ENCODE measurements at places on chromosomes 7 and 10.

- DNase-seq = peak; percentile 46
These were observed 86.1 kb downstream of the EGFR start for GRCh38 chr7:55104712-55105433.

DNA sequence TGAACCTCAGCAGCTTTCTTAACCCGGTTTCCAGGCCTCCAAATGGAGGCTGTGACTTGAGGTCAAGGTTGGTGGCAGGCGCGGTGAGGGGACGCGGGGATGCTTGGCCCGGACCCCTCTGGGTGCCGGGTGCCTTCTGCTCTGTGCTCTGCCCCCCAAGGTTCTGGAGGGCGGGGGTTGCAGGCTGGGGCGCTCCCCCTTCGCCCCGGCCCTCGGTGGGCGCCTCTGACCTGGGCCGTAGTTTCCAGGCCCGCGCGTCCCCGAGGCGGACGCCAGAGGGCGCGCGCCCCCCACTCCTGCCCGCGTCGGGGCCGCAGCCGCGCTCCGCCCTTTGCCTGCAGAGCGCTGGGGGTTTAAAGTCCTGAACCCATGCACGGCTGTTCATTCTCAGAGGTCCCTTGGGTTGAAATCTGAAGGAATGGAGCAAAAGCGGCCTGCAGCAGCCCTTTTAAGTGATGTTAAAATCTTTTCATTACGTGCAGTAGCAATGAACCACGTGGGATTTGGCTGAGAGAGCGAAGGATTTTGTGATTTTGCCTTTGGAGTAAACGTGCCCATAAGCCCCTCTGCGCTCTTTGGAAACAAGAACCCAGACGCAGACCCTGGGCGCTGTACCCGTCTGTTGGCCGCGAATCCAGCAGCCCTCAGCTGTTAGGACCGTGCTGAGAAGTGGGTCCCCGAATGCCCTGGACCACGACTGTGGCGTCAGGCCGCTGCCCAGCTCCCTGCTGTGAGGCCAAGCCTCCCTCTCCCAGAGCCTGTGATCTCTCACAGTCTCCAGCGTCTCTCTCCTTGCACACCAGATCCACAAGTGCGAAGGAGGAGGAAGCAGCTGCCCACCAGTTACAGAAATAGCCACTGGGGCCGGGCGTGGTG, 135.0 kb downstream of the ACTR3B start:
- DNase-seq = no peak

DNA sequence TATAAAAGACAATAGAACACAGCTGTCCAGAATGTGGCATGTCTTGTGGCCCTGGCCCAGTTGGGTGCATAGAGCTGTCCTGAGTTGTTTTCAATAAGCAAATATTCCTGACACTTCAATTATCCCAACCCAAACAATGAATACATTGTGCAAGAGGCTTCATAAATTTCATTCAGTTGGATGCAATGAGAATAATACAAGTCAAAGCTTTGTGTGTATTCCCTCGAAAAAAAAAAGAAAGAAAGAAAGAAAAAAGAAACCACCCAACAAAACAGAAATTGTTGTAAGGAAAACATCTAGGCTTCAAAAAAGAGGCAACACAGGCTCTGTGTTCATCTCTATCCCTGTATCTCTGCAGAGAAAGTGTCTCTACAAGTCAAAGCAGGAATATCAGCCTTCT, 138.7 kb upstream of the ADO start:
- DNase-seq = no peak

GRCh38 chr7:131692131-131692960, 135.9 kb upstream of the PODXL start:
- peak; percentile 7 for DNase-seq

GRCh38 chr10:79082631-79083596, 14.1 kb downstream of the ZMIZ1 start:
- DNase-seq = no peak

GRCh38 chr7:18151422-18151821, 123.8 kb upstream of the PRPS1L1 start:
- DNase-seq = no peak

DNA sequence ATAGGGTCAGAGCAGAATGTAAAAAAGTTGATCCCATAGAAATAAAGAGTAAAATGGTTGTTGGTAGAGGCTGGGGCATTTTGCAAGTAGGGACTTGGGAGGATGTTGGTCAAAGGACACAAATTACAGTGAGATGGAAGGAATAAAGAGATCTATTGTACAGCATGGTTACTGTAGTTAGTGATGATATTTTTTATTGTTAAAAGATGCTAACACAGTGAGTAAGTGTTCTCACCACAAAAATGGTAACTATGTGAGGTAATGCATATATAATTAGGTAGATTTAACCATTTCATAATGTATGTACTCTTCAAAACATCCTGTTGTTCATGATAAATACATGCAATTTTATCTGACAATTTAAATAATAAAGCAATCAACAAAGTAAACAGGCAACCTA, 280.7 kb upstream of the MAGI2 start:
- no peak for DNase-seq

DNA sequence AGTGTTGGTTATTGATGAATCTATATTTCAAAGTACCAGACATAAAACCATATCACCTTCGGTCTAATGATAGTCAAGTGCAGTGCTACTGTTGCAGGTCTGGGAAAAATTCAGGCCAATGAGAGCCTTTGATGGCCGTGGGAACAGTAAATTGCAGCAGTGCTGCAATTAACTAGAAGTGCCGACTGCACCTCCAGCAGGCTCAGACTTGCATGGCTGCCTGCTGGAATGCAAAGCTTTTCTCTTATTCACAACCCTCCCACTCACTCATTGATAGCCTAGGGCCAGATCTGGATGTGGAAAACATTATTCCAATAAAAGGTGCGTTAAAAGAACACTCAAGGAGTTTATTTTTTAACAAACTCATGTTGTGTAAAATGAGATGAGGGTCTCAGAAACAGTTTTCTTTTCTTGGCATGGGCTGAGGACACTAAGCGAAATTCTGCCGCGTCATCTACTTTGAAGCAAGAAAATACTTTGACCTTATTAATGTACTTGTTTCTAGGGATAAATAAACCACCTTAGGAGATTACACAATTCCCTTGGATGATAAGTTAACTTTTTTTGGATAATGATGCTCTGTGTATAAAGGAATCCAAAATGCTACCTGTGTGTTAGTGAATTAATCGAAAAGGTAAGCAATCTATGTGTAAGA, 17.1 kb downstream of the PLXDC2 start:
- DNase-seq = no peak

DNA sequence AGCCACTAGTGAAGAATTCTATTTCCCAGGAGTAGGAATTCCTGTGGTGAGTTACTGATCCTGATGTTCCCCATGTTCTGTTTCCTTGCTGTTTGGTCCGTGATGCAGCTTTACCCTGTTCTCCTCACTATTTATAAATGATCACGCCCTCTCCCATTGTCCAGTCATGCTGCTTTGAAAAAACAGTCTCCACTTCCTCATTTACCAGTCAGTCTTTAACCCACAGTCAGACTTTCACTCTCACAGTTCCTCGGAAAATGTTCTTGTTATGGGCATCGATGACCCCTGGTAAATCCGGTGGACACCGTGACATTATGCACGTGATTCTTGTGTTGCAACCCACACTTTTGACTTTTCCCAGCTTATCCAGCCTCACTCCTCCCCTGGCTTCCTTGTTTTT, 14.4 kb downstream of the SCIN start:
- DNase-seq = no peak

GRCh38 chr10:6654571-6654970, 74.5 kb upstream of the PRKCQ start:
- peak; percentile 35 for DNase-seq

- no peak for DNase-seq
These were observed 139.0 kb downstream of the SEPTIN14 start for GRCh38 chr7:55723621-55723941.

DNA sequence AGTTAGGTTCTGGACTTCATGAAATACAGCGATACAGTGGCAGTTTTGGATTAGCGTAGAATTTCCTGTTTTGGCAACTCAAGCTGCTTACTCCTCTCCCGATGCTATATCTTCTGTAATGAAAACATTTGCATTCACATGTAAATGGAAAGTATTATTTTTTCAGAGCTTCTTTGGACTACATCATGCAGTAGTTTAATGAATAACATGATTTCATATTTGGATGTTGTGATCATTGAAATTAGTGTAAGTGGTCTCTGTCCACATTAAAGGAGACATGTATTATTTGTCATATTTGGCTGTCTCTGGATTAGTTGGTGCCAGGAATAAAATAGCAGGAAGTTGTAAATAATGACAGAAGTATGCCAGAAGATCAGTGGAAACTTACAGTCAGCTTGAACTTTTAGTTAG, 331.6 kb downstream of the GFRA1 start:
- DNase-seq = no peak

GRCh38 chr7:157097056-157097329, 41.7 kb upstream of the UBE3C start:
- DNase-seq = no peak

DNA sequence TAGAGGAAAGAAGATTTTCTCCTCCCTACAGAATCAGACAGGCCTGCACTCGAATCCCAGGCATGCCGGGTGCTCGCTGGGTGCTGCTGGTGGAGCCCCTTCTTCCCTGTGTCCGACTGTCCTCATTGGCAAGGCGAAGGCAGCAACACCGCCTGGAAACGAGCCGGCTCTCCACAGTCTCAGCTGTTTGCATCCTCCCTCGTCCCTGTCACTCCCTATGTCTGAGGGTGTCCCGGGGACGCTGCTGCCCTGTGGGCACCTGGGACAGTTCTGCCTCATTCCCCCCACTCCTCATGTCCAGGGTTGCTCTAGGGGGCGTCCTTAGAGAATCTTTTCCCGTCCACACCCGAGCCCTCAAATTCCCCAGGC, 31.6 kb upstream of the TMEM72 start:
- no peak for DNase-seq

- DNase-seq = peak; percentile 28
These were observed 573.9 kb downstream of the TCERG1L start for GRCh38 chr10:130737621-130738020.

DNA sequence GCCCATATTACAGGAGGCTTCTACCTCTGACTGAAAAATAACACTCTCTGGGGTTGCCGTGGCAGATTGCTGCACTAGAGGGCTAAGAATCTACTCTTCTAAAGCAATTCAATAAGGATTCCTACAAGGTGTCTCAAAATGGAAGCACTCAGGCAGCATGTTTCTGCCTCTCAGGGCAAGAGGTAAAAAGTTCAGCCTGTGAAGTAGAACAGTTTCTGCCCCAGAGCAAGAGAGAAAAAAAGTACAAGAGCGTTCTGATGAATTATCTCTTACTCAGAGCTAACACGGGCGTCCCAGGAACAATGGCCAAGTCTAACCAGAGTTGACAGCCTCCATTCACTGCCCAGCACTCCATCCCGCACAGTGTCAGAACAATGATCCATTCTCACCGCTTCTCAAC, 71.3 kb upstream of the TES start:
- DNase-seq = no peak

- no peak for DNase-seq
These were observed 100.0 kb upstream of the KCNMA1 start for GRCh38 chr10:77737608-77738007.

DNA sequence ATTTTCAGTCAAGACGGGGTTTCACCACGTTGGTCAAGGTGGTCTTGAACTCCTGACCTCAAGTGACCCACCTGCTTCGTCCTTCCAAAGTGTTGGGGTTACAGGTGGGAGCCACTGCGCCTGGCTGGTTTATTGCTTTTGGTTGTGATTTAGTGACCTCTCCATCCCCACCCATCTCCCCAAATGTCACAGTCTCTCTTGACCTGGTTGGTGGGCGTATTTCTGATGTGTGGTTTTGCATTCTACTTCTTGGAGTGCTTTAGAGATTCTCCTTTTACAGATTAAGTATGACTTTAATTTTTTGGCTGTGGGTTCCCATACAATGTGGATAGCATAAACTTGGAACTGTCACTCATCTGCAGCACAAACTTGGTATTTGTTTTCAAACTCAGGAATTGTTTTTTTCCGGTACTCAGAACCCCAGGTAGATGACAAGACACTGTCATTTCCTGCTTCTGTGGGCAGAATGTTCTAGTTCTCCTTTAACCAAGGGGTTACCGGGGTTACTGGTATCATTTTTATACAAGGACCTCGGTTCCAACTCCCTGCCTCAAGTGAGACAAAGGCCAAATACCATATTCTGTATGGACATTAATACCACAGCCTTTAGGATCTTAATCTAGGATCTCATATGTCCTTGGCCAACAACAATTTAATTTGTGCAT, 50.5 kb downstream of the MRC1 start:
- DNase-seq = no peak

DNA sequence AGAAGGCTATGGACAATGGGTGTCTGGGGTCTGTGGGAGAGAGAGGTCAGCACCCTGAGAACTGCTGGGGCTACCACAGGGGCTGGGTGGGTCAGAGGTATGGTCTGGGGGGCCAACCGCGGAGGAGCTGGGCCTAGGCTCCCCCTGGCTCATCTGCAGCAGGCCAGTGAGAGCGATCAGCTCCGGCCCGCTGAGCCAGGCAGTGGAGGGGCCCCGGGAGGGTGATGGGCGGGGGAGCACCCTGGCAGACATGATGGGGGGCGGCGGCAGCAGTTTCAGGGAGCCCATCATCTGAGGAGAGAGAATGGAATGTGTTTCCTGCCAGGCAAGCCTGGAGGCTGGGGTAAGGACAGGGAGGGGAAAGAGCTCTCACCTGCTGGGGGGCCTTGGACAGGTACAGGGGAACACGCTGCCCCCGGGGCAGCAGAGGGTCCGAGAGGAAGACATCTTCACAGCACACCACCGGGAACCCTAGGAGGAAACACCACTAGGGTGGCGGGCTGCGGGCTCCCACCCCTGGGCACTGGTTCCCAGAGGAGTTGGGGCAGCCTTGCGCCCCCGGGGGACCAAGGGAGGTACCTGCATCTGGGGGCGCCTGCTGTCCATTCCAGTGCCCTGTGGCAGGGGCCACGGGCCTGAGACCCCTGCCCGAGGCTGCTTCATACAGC, 1.3 kb downstream of the SAP25 start:
- no peak for DNase-seq

DNA sequence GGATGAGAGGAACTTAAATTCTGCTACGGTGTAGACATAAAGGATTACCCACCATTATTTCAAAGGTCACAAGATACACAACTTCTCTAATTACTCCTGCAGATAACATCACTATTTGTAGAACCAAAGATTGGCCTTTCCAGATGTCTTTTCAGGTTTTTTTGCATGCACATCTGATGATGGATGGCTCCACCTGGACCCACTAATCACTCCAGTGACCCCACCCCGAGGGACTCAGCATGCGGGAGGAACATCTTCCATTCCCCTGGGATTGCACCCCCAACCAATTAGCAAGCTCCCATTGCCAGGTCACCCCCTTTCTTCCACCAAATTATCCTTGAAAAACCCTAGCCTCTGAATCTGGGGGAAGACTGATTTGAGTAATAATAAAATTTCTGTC, 608.9 kb downstream of the CNTNAP2 start:
- no peak for DNase-seq
